ENCODE measurements at places on chromosomes 6 and 20.
A peak's percentile ranks its signal among the peaks of the same experiment; 100 is the strongest.

DNA sequence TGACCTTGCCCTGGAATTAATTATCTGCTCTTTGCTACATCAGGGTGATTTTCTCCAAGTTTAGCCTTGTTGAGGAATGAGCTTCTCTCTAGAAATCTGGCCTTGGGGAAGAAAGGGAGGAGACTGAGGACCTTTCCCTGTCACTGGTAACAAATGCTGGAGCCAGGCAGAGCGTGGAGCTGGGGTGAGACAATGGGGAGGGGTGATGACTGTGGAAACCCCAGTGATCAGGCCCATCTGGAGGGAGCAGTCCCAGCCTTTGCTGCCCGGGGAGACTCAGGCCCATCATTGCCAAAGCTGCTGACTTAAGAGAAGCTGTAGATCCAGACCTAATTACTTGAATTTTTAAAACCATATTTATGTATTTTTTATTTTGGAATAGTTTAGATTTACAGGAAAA lies 31.3 kb downstream of the BCAS4 start:
- no peak overlapping the region for H3K27ac ChIP-seq
- DNase-seq: no peak
- no peaks in the 10 kb centered on the region for H3K36me3 ChIP-seq
- no peaks in the 10 kb centered on the region for H3K27me3 ChIP-seq
- H3K4me1 ChIP-seq: no peaks in the 10 kb centered on the region

- no peak overlapping the region for H3K27ac ChIP-seq
- no peaks in the 10 kb centered on the region for H3K4me1 ChIP-seq
- no peak overlapping the region for H3K4me3 ChIP-seq
- no peaks in the 10 kb centered on the region for H3K36me3 ChIP-seq
- H3K27me3 ChIP-seq: no peaks in the 10 kb centered on the region
These were observed 315.4 kb downstream of the PLCB1 start for GRCh38 chr20:8447262-8448120.

DNA sequence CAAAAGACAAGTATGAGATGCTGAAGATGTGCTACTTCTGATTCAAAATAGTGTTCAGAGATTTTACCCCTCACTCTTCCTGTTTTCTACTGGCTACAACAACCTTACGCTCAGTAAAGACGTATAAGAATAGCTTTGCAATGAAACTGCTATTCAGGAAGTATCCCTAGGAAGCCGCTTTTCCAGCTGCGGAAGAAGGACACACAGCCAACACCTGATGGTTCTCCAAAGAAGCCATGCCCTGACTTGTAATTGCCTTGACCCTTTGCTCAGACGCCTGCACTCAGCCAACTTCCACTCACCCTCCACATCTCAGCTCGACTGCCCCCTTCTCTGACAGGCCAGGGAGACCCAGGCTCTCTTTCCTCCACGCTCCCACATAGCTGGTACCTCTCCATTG lies 111.6 kb downstream of the DTNBP1 start:
- H3K27ac ChIP-seq: peak overlapping the region; percentile 55
- H3K36me3 ChIP-seq: no peaks in the 10 kb centered on the region
- H3K4me3 ChIP-seq: no peak overlapping the region
- H3K4me1 ChIP-seq: peaks cover 46% of the 10 kb centered on the region
- DNase-seq: no peak

GRCh38 chr20:47660983-47661700 lies 124.1 kb downstream of the SULF2 start:
- H3K4me3 ChIP-seq: no peak overlapping the region
- no peaks in the 10 kb centered on the region for H3K27me3 ChIP-seq
- DNase-seq: no peak
- peaks cover 46% of the 10 kb centered on the region for H3K36me3 ChIP-seq

DNA sequence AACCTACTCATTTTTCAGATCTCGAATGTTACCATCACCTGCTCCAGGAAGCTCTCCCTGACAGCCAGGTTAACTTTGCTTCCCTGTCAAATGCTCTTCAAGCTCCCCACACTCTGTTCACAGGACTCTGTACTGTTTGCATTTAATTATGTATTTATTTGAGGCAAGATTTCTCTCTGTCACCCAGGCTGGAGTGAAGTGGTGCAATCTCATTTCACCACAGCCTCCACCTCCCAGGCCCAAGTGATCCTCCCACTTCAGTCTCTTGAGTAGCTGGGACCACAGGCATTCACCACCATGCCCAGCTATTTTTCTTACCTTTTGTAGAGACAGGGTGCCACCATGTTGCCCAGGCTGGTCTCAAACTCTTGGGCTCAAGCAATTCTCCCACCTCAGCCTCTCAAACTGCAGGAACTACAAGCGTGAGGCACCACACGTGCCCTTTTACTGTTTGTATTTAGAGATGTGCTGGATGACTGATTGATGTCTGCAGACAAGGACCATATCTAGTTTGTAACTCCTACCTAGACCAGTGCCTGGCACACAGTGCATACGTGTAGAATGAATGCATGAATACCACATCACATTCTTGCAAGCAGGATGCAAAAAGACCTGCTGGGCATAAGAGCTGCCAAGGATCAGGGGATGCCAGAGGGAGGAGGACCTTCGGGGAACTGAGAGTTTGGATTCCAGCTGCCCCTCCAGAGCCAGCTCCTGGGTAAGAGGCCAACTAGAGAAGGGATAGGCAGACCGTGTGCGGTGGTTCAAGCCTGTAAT lies 15.6 kb upstream of the CBFA2T2 start:
- H3K27me3 ChIP-seq: peaks cover 14% of the 10 kb centered on the region
- DNase-seq: no peak
- H3K4me3 ChIP-seq: no peak overlapping the region
- no peak overlapping the region for H3K27ac ChIP-seq

DNA sequence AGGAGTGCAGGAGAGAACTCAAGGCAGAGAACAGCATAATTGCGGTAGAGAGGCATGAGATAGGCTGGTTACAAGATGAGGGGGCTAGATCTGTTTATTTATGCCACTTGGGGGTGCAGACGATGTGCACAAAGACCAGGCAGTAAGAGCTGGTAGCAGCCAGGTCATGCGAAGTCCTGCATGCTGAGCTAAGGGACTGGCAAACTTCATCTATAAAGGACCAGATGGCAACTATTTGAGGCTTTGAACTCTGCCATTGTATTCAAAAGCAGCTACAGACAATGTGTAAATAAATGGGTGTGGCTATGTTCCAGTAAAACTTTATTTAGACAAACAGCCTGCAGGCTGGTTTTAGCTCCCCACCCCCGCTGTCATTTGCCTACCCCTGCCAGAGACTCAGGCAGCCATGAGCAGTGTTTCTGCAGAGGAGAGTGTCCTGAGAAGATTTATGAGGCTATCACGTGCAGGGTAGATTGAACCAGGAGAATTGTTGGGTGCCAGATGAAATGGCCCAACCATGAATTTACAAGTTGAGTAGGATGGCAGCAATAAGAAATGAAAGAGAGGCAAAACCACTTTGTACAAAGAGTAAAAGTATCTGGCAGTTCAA lies 253.4 kb upstream of the MOCS1 start:
- no peak overlapping the region for H3K27ac ChIP-seq
- H3K36me3 ChIP-seq: no peaks in the 10 kb centered on the region
- no peak overlapping the region for H3K4me3 ChIP-seq
- no peaks in the 10 kb centered on the region for H3K4me1 ChIP-seq
- DNase-seq: no peak
- peaks cover 17% of the 10 kb centered on the region for H3K27me3 ChIP-seq

GRCh38 chr6:36613200-36613995 lies 19.2 kb downstream of the SRSF3 start:
- no peak overlapping the region for H3K27ac ChIP-seq
- peaks cover 56% of the 10 kb centered on the region for H3K4me1 ChIP-seq
- no peak for DNase-seq
- no peaks in the 10 kb centered on the region for H3K27me3 ChIP-seq
- H3K4me3 ChIP-seq: no peak overlapping the region
- H3K36me3 ChIP-seq: peaks cover 44% of the 10 kb centered on the region

All from left ventricle myocardium inferior (tissue), 1 donor.